ENCODE measurements at places on chromosomes 16 and 17.

GRCh38 chr16:16075488-16076422 lies 126.3 kb downstream of the ABCC1 start:
- DNase-seq: no peak

GRCh38 chr17:15457723-15458094 lies 9.7 kb downstream of the CDRT4 start:
- DNase-seq: no peak

DNA sequence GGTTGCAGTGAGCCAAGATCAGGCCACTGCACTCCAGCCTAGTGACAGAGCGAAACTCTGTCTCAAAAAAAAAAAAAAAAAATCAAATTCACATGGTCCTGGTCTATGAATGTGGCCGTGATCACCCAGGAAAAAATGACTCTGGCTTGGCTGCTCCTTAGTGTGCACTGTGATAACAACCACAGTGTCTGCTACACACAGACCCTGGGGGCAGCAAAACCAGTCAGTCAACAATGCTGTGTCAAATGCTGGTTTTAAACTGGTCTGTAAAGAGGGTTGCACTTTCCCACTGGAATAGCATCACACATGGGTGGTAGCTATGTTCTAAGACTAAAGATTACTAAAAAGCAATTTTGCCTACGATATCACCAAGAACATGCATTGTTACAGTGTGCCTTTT lies 71.0 kb downstream of the ARHGAP17 start:
- DNase-seq: no peak

- no peak for DNase-seq
These were observed 23.8 kb downstream of the MRM1 start for GRCh38 chr17:36625188-36625587.

DNA sequence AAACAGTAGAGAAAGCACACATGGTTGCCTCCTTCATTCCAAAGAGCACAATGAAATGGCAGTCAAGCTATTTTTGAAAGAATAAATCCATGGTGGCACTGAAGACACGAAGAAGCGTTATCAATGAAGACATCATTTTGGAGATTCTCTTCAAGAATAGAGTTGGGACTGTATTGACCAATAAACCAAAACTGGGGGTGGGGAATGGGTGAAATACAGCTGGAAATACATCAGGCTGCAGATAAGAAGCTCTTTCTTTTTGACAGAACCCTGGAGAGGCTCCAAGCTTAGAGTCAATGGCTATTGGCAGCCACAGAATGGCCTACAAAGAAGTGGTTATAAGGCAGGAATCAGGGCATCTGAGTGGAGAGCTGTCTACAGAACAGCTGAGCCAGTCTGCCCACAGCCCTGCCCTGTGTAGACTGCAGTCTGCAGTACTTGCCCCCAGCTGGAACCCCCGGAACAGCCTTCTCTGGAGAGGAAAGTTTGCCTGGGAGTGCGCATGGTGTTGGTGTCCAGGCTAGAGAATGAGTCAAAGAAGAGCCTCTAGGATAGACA lies 100.4 kb downstream of the STX8 start:
- no peak for DNase-seq

DNA sequence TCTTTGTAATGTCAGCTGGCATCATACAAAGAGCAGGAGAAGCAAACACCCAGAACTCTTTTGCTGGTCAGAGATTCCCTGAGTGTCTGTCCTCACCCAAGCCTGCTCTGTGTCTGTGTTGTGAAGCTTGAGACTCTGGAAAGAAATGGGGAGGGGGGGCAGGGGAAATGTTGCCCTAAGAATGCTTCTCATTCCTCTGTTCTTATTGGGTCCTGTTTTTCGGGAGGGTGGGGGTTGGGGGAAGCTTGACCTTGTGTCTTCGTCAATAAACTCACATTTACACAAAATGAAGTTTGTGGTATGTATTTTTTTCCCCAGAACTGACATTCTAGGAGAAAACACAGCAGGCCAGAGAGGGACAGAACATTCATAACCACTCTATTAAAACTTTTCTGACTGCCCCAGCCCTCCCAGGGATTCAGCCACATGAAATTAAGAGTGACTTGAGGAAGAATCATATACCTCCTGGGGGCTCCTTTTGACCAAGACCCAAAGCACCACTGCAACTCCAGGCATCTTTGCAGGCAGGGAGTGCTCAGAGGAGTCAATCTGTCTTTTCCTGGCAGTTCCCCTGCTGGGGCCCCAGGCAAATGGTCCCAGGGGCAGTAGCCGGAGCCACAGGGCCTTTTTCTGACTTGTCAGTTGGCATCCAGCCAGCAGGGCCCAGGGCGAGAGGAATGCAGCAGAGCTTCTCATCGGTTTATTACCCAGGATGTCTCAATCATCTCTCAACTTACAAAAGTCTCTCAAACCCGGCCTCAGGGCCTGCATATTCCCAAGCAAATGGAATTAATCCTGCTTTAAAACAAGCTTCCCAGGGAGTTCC lies 5.1 kb upstream of the RASL10B start:
- DNase-seq: no peak

GRCh38 chr17:6701719-6702118 lies 11.4 kb downstream of the SLC13A5 start:
- peak; percentile 21 for DNase-seq

- no peak for DNase-seq
These were observed 1.5 kb downstream of the LRRC3C start for GRCh38 chr17:39928858-39929645.

GRCh38 chr17:78337244-78338109 lies 22.4 kb downstream of the SOCS3 start:
- DNase-seq: no peak
